ENCODE measurements at places on chromosomes 3 and 15.

- DNase-seq: no peak
Measured at GRCh38 chr3:158701420-158702065, 29.1 kb upstream of the LXN start.

GRCh38 chr3:169923189-169923588, 11.8 kb downstream of the SAMD7 start:
- peak; percentile 25 for DNase-seq

GRCh38 chr15:98873441-98874218, 134.0 kb downstream of the PGPEP1L start:
- DNase-seq: peak; percentile 45

DNA sequence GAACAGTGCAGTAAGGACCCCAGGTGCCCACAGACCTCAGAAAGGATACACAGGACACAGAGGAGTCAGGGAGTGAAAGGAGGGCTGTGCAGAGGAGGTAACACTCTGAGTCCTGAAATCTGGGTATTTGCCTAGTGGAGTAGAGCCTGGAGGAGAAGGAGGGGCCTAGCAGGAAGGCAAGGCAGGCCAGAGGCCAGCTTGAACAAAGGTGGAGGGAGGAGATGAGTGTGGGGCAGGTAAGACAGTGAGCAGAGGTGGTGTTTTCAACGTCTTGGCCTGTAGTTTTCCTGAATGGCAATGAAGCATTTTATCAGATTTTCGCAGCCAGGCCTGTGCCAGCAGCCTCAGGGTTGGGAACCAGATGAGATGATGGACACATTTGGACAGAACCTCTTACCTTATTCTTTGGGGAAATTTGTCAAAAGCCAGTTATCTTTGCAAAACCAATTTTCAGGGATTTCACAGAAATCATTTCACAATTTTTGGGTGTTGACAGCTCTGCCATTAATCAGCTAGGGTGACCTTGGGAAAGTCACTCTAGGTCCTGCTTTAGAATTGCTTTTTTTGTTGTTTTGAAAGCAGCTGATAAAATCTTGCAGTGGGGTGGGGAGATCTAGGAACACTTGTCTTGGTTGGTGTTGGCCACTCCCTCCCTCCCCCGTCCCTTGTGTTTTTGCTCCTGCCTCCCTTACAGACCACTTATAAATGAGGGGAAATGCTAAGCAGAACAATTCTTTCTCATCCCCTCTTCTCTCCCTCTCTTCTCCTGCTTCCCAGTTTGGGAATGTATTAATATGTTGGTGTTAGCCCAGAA, 38.4 kb downstream of the SPSB4 start:
- DNase-seq: no peak

Data from cerebellar cortex (tissue), 1 donor.